Renal cortex interstitium (tissue), 15 donors: ENCODE measurements at places on chromosomes 13 and 19. TPM values are rescaled to one million over a fixed set of nuclear protein-coding genes. Genes with fewer than 3 reads are reported as not detected.

The SEMA6B gene
- polyA plus RNA-seq = 3.7 TPM

The IZUMO2 gene
- 0.53 TPM for polyA plus RNA-seq

The KCTD15 gene
- polyA plus RNA-seq = 37.7 TPM

The ZNF772 gene
- 22.8 TPM for polyA plus RNA-seq

The FPR1 gene
- 1.2 TPM for polyA plus RNA-seq

The SPRY2 gene
- 69.4 TPM for polyA plus RNA-seq

The CGB2 gene
- polyA plus RNA-seq = not detected

The MRPL57 gene
- 26.0 TPM for polyA plus RNA-seq

The NCCRP1 gene
- 1.7 TPM for polyA plus RNA-seq

The CEACAM16 gene
- not detected for polyA plus RNA-seq

The NLRP5 gene
- not detected for polyA plus RNA-seq

The ELANE gene
- 0.98 TPM for polyA plus RNA-seq

The GTF2F2 gene
- 27.3 TPM for polyA plus RNA-seq

The ZNF737 gene
- polyA plus RNA-seq = 29.1 TPM

The TMEM221 gene
- polyA plus RNA-seq = 2.8 TPM

The SPRYD7 gene
- polyA plus RNA-seq = 14.5 TPM

The KIR2DL4 gene
- polyA plus RNA-seq = not detected

The CRTC1 gene
- 22.7 TPM for polyA plus RNA-seq

The PTOV1 gene
- 349 TPM for polyA plus RNA-seq

The PEX11G gene
- polyA plus RNA-seq = 7.6 TPM

The KLHL1 gene
- 0.72 TPM for polyA plus RNA-seq

The UHRF1 gene
- 35.8 TPM for polyA plus RNA-seq

The THSD1 gene
- polyA plus RNA-seq = 7.1 TPM

The IL12RB1 gene
- 0.44 TPM for polyA plus RNA-seq

The ZNF582 gene
- 10.9 TPM for polyA plus RNA-seq

The WDR87 gene
- 0.01 TPM for polyA plus RNA-seq

The BSG gene
- 496 TPM for polyA plus RNA-seq

The KIR3DL2 gene
- polyA plus RNA-seq = not detected

The NR2F6 gene
- 59.9 TPM for polyA plus RNA-seq

The COG6 gene
- polyA plus RNA-seq = 34.9 TPM
